ENCODE measurements at places on chromosomes 5 and 9.

DNA sequence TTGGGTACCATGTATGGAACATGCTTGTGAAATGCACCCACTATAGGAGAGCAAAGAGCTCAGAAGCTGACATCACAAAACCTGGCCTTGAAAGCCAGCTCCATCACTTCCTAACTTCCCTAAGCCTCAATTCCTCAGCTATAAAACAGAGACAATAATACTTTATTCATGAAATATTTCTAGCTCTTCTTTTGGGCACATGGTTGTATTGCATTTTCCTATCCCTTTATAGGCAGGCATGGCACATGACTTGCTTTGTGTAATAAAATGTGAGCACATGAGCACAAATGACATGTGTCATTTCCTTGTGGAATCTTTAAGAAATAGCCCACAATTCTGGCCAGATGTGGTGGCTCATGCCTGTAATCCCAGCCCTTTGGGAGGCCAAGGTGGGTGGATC lies 18.5 kb downstream of the ZNF366 start:
- DNase-seq: no peak

GRCh38 chr5:133732536-133732935 lies 120.2 kb upstream of the FSTL4 start:
- no peak for DNase-seq

- no peak for DNase-seq
Measured at GRCh38 chr9:125549039-125549438, 158.0 kb downstream of the MAPKAP1 start.

DNA sequence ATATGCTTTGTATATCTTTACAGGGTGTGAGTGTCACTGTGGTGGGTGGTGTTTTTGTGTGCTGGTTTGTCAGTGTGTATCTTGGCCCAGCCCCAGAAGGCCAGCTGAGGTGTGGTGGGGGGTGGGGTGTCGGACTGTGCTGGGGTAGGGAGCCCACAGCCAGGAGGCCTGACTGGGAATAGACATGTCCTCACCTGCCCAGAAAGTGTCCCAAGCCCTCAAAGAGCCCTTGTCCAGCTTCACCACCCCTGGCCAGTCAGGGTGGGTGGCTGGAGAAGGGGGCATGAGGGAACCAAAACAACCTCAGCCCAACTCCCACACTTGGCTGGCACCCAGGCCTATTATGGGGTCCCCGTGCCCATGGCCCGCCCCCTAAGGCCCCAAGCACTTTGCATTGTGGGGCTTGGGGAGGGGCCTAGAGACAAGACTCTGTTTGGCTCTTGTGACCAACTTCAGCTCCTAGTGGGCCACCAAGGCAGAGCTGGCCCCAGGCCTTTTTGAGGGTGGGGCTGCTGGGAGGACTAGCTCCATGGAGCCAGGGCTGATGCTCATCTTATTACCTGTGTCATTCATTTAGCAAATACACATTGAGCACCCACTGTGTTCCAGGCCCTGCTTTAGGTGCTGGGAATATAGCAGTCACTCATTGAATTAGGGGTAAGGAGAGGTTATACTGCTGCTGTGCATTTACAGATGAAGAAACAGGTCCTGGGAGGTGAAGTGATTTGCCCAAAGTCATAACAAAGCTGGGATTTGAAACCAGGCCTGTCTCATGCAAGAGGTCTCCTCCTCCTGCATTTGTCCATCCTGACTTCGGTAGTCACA lies 56.2 kb upstream of the PSD2 start:
- DNase-seq: no peak

DNA sequence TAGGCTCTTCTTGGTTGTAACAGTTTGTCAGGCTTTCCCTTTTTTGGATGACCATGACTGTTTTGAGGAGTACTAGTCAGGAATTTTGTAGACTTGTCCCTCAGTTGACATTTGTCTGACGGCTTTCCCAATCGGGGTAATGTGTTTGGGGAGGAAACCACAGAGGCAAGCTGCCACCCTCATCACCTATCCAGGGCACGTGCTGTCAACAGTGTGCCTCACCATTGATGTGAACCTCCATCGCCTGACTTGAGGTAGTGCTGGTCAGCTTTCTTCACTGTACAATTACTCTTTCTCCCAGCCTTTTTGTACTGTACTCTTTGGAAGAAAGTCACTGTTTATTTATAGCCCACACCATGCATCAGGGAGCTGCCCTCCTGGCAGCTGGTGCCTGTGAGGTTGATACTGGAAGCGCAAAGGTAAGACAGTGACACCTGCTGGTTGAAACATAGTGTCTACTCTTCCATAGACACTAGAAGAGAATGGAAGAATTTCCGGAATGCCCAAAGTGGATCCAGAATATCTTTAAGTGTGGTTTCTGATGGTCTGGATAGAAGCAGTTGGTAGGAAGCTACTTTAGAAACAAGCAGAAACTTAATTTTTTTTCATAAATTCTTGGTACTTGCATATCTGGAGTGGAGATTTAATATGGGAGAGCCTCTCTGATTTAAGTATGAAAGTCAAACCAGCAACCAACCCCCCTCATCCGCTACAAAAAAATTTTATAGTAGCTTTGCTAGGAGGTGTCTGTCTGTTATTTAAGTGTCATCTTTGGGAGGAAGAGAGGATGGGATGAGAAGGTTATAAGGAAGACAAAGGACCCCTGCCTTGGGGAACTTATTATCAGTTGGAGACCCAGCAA lies 69.3 kb downstream of the SNX30 start:
- peak; percentile 79 for DNase-seq

- DNase-seq: no peak
Measured at GRCh38 chr9:127931092-127931881, 710 bp upstream of the PIP5KL1 start.

DNA sequence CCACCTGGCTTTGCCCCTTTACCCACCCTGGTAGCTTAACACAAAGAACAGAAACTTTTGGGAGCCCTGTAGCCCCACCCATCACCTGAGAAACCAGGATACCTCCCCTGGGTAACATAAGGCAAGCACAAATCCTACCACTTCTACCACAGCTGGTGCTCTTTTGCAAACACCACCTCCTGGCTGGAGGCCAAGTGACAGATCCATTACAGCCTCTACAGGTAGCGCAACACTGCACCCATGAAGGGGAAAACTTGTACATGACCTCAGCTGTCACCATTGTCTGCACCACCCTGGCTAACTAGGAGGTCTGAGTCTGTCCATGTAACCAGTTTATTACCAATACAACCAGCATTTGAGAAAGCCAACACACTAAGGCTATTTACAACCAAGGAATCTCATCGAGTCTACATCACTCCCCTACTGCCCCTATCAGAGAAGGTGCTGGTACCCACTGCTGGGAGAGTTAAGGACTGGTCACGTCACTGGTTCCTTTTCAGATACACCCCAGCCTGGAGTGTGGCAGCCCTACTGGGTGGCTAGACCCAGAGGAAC lies 128.6 kb downstream of the PJA2 start:
- DNase-seq: no peak

GRCh38 chr9:80842389-80842788 lies 847.0 kb downstream of the TLE1 start:
- DNase-seq: no peak

DNA sequence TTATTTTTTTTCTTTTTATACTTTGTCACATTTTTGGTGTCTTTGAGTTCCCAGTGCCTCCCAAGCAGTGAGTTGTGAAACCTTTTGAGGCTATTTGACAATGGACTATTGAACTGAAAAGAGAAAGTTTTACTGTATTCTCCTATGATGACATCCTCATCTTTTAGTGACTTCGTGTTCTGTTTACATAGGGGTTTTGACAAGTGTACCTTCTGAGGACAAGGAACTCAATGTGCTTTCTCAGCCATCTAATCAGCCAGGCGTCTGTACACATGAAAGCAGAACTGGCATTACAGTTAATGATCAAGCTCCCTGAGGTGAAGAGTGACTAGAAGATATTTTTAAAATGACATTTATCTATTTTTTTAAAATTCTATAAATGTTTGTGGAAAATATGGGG lies 175.5 kb downstream of the ANXA1 start:
- DNase-seq: no peak

GRCh38 chr5:107544967-107545366 lies 125.8 kb downstream of the EFNA5 start:
- no peak for DNase-seq

GRCh38 chr9:137705443-137705863 lies 86.6 kb downstream of the EHMT1 start:
- DNase-seq: no peak

DNA sequence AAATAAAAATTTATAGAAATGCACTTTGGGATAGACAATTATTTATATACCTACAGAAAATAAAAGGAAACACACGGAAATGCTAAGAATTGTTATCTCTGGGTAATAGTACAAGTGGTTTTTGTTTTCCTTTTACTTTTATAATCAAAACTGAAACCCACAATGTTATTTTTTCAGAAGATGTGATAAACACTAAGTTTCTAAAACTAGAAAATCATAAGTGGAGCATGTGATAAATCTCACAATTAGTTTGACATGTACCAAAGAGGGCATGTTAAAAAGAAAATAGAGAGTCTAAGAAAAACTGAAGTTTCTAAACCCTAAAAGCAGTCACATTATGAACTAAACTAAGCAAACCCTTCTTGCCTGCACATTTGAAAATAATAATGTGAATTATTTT lies 61.1 kb downstream of the OXCT1 start:
- no peak for DNase-seq
